ENCODE measurements at places on chromosomes 16 and 17.

- H3K4me1 ChIP-seq, result no peaks in the 10 kb centered on the region
- peaks cover 2% of the 10 kb centered on the region for H3K27me3 ChIP-seq
- no peak overlapping the region for H3K27ac ChIP-seq
- H3K36me3 ChIP-seq, result no peaks in the 10 kb centered on the region
- no peak for DNase-seq
Observed at GRCh38 chr17:28270926-28271325, 48.1 kb upstream of the TMEM97 start.

- no peaks in the 10 kb centered on the region for H3K27me3 ChIP-seq
- DNase-seq, result no peak
- H3K27ac ChIP-seq, result no peak overlapping the region
- peaks cover 60% of the 10 kb centered on the region for H3K36me3 ChIP-seq
Observed at GRCh38 chr17:82055023-82055964, 3.6 kb downstream of the GPS1 start.

DNA sequence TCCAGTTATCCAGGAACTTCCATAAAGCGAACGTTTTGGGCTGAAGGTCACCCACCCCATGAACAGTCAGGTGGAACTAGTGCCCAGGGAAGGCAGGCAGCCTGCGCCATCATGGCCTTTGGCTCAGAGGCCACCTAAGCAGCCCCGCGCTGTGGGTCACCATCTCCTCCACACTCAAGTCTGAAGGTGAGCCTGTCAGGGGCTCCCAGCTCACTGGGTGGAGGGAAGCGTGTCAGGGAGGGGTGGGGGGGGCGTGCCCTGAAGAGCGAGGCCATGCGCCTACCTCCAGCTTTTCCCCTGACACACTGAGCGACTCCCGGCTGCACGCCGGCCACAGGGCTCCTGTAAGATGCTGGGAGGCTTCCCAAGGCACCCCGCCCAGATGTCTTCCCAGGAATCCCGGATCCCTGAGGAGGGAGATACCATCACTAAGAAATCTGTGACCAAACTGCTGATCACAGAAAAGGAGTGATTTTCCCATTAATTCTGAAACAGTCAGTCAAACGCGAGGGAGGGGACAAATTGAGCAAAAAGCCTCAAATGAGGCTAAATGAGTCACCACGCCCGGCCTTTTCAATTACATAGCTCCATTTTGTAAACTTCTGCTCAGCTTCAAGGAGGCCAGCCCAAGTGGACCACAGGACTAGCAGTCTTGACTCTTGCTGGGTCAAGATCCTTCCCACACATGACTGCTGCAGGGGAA lies 26.5 kb upstream of the SLC25A19 start:
- H3K27me3 ChIP-seq, result no peaks in the 10 kb centered on the region
- no peak for DNase-seq
- H3K4me3 ChIP-seq, result no peak overlapping the region
- no peak overlapping the region for H3K27ac ChIP-seq
- H3K4me1 ChIP-seq, result no peaks in the 10 kb centered on the region
- H3K36me3 ChIP-seq, result peaks cover 21% of the 10 kb centered on the region

DNA sequence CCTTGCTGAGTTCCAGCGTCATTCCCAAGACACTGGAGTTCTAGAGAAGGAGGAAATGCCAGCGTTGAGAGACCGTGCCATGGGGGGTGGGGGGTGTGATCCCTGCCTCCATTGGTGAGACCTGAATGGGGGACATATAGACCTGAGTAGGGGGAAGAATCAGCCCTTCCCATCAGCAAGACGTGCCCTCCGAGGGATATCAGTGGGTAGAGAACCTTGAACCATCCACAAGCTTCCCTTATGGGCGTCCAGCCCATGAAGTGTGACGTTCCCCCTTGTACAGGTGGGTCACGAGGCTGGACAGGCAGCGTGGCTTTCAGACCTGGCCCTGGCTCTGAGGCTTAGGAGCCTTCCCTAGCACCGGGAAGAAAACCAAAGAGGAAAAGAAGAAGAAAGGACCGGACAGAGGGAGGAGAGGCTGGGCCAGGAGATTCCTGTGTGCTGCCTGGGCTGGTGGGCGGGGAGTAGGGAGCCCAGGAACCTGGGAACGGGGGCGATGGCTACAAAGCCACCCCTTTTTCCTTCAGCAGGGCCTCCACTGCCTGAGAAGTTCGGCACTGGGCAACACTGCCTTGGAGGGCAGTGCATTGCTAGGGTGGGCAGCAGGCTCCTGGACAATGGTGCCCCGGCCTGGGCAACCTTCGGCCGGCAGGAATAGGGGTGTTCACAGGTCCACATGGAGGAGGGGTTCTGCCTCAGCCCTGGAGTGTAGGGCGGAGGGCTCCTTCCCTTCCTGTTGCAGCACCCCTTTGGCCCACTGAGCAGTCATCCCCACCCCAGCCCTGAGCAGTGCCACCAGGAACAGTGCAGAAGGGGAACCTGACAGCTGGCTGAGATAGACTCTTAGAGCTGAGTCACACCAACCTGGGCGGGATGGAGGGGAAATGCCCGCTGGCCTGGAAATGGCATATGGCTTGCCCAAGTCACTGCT lies 7.2 kb downstream of the RAB11FIP4 start:
- H3K27ac ChIP-seq, result no peak overlapping the region
- H3K36me3 ChIP-seq, result no peaks in the 10 kb centered on the region
- DNase-seq, result no peak
- H3K27me3 ChIP-seq, result peaks cover 58% of the 10 kb centered on the region

- H3K27ac ChIP-seq, result no peak overlapping the region
- DNase-seq, result no peak
- H3K27me3 ChIP-seq, result no peaks in the 10 kb centered on the region
- no peaks in the 10 kb centered on the region for H3K4me1 ChIP-seq
- no peak overlapping the region for H3K4me3 ChIP-seq
Observed at GRCh38 chr16:11016993-11017392, 72.6 kb downstream of the CLEC16A start.

- H3K4me1 ChIP-seq, result no peaks in the 10 kb centered on the region
- H3K36me3 ChIP-seq, result peaks cover 36% of the 10 kb centered on the region
- H3K27me3 ChIP-seq, result no peaks in the 10 kb centered on the region
- no peak overlapping the region for H3K4me3 ChIP-seq
Observed at GRCh38 chr16:48340054-48340453, 45.2 kb downstream of the SIAH1 start.

GRCh38 chr16:27208081-27208680 lies 4.9 kb downstream of the KDM8 start:
- peaks cover 17% of the 10 kb centered on the region for H3K36me3 ChIP-seq
- DNase-seq, result no peak
- H3K27me3 ChIP-seq, result no peaks in the 10 kb centered on the region
- H3K4me1 ChIP-seq, result peaks cover 11% of the 10 kb centered on the region
- no peak overlapping the region for H3K4me3 ChIP-seq

GRCh38 chr16:89175280-89176146 lies 4.0 kb downstream of the CDH15 start:
- DNase-seq, result no peak
- no peak overlapping the region for H3K4me3 ChIP-seq
- peaks cover 18% of the 10 kb centered on the region for H3K4me1 ChIP-seq
- H3K27ac ChIP-seq, result no peak overlapping the region
- no peaks in the 10 kb centered on the region for H3K36me3 ChIP-seq
- H3K27me3 ChIP-seq, result no peaks in the 10 kb centered on the region

- peak; percentile 29 for DNase-seq
- no peaks in the 10 kb centered on the region for H3K27me3 ChIP-seq
- no peak overlapping the region for H3K4me3 ChIP-seq
- peaks cover 6% of the 10 kb centered on the region for H3K4me1 ChIP-seq
Observed at GRCh38 chr16:78045865-78046581, 23.7 kb downstream of the CLEC3A start.

GRCh38 chr17:50110591-50111349 lies 15.6 kb downstream of the PDK2 start:
- H3K36me3 ChIP-seq, result peaks cover 49% of the 10 kb centered on the region
- peak; percentile 73 for DNase-seq
- peak overlapping the region; percentile 98 for H3K27ac ChIP-seq
- H3K27me3 ChIP-seq, result no peaks in the 10 kb centered on the region

DNA sequence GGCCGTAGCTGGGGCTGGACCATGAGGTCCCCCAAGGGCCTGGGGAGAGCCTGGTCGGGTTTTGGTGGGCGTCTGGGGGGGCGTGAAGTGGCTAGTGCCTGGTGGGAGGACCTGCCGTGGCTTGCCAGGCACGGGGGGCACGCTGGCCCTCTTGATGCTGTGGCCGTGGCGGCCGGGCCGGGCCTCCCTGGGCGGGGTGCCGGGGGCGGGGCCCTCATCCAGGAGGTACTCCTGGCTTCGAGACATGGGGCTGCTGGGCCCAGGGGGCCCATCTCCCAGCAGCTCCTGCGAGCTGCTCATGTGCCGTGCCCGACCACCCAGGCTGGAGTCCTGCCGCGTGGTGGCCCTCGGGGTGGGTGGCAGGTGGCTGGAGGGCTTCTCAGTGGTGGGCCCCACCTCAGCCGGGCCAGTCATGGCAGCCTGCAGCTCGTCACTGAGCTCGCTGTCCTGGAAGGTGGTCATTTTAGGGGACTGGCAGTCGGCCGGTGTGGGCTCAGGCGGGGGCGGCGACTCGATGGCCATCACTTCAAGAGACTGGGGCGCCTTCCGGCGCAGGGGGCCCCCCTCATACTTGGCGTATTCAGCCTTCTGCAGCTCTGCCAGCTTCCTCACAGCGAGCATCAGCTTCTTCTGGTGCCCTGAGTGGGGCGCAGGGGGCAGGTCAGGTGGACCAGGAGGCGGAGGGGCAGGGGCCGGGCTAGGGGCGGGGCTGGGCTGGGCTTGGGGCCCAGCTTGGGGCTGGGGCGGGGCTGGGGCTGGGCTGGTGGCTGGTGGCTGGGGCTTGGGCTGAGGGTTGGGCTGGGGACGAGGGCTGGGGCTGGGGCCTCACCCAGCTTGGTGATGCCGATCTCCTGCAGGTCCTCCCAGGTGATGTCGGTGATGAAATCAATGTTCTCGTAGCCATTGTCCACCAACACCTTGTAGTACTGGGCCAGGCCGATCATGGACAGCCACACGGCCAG lies 15.2 kb downstream of the CASKIN1 start:
- no peaks in the 10 kb centered on the region for H3K4me1 ChIP-seq
- no peak overlapping the region for H3K27ac ChIP-seq

GRCh38 chr16:73996624-73997339 lies 299.8 kb upstream of the PSMD7 start:
- no peak for DNase-seq
- no peak overlapping the region for H3K27ac ChIP-seq
- H3K27me3 ChIP-seq, result no peaks in the 10 kb centered on the region
- H3K36me3 ChIP-seq, result no peaks in the 10 kb centered on the region
- no peaks in the 10 kb centered on the region for H3K4me1 ChIP-seq
- H3K4me3 ChIP-seq, result no peak overlapping the region

DNA sequence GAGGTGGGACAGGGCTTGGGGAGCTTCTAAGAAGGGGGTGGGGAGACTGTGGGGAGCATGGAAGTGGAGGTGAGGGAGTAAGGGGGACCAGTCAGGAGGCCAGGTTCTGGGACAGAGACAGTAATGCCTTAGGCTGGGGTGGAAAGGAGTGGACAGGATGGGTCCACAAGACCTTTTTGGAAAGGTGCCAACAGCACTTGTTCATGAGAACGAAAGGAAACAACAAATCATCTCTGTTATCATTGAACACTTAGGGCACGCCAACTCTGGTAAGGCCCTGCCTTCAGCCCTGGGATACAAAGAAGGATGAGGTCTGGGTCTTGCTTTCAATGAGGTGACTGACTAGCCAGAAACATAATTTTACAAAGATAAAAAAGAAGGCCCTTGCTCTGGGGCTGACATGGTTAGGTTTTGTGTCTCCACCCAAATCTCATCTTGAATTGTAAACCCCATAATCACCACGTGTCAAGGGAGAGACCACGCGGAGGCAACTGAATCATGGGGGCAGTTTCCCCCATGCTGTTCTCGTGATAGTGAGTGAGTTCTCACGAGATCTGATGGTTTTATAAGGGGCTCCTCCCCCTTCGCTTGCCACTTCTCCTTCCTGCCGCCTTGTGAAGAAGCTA lies 113.8 kb downstream of the SLC39A11 start:
- H3K4me1 ChIP-seq, result peaks cover 20% of the 10 kb centered on the region
- H3K4me3 ChIP-seq, result no peak overlapping the region
- DNase-seq, result no peak
- H3K36me3 ChIP-seq, result no peaks in the 10 kb centered on the region
- H3K27me3 ChIP-seq, result no peaks in the 10 kb centered on the region
- no peak overlapping the region for H3K27ac ChIP-seq

DNA sequence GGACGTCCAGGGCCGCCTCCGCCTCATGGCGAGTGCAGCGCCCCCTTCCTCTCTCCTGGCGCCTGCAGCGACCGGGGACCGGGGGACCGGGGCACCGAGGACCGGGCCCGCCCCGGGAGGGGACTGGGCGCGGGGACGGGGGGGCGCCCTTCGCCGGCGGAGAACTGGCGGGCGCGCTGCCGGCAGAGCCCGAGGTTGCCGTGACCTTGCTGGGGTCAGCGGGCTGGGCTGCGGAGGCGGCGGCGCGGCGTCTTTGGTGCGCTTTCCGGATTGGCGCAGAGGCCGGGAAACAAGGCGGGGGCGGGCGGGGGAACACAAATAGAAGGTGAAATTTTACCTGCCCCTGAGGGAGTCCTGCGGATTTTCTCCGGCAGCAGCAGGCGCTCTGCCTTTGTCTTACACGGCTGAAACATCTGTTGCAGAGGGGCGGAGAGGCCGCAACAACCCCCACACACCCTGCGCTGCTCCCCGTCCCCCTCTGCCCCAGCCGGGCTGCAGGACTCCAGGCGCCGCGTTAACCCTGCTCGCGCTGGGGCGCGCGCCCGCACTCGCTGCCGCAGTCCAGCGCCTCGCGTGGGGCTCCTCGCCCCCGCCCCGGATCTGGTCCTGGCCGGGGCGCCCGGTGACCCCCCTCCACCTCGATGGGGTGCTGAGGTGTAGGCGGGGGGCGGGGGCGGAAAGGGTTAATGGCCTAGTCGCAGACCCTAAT lies 53.5 kb downstream of the SREBF1 start:
- peaks cover 48% of the 10 kb centered on the region for H3K4me1 ChIP-seq
- no peaks in the 10 kb centered on the region for H3K27me3 ChIP-seq
- peak overlapping the region; percentile 50 for H3K4me3 ChIP-seq
- H3K36me3 ChIP-seq, result no peaks in the 10 kb centered on the region

- no peak for DNase-seq
- no peak overlapping the region for H3K27ac ChIP-seq
- no peaks in the 10 kb centered on the region for H3K27me3 ChIP-seq
- H3K36me3 ChIP-seq, result peaks cover 85% of the 10 kb centered on the region
- H3K4me1 ChIP-seq, result peaks cover 9% of the 10 kb centered on the region
Observed at GRCh38 chr17:63821804-63822203, 5.4 kb upstream of the PSMC5 start.

DNA sequence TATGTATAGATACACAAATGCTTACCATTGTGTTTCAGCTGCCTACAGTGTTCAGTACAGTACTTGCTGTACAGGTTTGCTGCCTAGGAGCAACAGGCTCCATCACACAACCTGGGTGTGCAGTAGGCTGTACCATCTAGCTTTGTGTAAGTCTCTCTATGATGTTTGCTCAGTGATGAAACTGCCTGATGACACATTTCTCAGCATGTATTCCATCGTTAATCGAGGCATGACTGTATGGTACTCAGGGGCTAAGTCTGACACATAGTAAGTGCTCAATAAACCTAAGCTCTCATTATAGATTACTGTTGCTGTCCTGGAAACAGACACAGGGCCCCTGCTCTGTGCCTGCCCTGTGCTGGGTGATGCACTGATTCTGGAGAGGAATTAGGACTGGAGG lies 18.1 kb downstream of the KCNJ12 start:
- no peaks in the 10 kb centered on the region for H3K4me1 ChIP-seq
- no peaks in the 10 kb centered on the region for H3K36me3 ChIP-seq
- no peak overlapping the region for H3K4me3 ChIP-seq
- H3K27me3 ChIP-seq, result no peaks in the 10 kb centered on the region
- H3K27ac ChIP-seq, result no peak overlapping the region
- no peak for DNase-seq

All from tibial artery (tissue), 4 donors.